ENCODE measurements at places on chromosomes 7 and 10.

- peak; percentile 73 for DNase-seq
Measured at GRCh38 chr10:71608819-71609768, 110.5 kb downstream of the C10orf105 start.

GRCh38 chr7:138008588-138009349, 6.9 kb upstream of the CREB3L2 start:
- DNase-seq: peak; percentile 51

- DNase-seq: no peak
Measured at GRCh38 chr7:70285187-70285586, 686.9 kb downstream of the AUTS2 start.

GRCh38 chr7:13028036-13028824, 340.8 kb downstream of the ARL4A start:
- no peak for DNase-seq

DNA sequence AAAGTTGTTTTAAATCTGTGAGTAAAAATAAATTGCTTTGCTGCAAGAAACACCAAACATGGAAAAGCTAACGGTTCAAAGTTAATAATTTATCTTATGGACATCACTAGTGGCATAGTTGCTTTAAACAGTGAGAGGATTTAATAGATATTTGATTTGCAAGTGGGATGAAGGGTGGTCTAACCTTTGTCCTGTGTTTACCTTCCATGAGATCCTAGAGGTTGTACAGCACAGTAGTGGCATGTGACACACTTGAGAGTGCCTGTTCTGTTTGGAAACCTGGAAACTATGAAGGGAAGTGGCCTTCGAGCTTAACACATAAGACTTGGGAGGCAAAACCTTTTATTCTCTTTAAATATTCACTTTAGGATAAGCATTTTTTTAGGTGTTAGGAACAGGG, 16.0 kb downstream of the EGFR start:
- no peak for DNase-seq

GRCh38 chr7:44246396-44247113, 45.8 kb downstream of the YKT6 start:
- no peak for DNase-seq

DNA sequence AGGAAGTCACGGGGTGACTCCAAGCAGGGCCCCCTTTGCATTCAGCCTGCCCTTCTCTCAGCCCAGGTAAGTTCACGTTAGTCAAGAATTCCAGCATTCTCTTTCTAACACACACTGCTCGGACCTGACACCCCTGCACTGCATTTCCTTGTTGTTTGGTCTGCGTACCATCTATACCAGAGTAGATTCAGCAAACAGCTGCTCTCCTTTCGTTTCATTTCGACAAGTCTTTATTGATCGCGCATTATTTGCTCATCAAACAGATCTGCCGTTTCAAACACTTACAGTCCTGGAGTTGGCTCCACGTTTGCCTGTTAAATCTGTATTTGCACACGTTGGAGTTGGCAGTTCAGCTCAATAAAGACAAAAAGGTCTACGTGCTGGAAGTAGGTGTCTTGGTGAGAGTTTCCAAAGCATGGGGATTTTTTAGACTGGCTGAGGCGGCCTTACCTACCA, 495.1 kb downstream of the RPS24 start:
- DNase-seq: no peak

DNA sequence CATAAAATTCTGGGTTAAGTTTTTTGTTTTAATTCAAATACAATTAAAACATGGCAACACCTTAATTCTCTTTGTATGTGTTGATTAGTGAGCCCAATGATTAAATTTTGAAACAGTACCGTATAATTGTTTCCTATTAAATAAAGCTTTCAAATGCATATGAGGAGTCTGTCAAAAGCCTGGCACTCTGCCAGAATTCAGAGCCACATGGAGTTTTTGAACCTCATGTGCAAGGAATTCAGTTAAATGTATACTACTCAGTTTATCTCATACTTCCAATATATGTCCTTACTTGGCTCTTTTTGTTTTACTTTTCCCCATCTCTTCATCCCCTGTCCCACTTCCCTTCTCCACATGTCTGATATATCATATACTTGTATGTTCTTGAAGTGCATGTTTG, 165.6 kb upstream of the FAM3C start:
- DNase-seq: no peak

- DNase-seq: no peak
Measured at GRCh38 chr7:23184709-23185359, 3.0 kb downstream of the NUP42 start.

DNA sequence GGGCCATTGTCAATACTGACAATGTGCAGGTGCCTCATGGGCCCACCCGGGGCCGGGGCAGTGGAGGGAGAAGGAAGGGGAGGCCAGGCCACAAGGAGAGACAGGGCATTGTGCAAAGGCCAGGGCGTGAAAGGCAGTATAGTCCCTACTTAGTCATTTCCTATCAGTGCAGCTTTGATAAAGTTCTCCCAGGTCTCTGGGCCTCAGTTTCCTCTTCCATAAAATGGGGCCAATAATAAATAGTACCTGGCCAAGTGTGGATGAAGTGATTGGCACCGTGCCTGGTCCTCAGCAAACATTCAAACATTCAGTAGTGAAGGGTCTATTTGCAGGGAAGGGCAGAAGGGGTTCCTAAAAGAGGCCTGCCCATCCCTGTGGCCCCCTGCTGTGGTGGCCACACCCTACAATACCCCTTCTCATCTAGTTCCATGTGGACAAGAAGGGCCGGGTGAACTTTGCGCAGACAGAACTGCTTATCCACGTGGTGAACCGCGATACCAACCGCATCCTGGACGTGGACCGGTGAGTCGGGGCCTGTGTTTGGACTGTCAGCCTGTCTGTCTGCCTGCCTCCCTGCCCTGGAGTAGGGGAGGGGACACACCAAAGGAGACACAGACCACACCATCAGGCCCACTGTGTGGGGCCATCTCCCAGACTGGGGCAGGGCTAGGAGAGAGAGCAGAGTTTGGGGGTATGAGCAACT, 36.9 kb upstream of the VSIR start:
- DNase-seq: no peak

GRCh38 chr7:47543056-47543455, 38.9 kb downstream of the TNS3 start:
- DNase-seq: no peak

All from GM20000 (cell line).